ENCODE measurements at places on chromosomes 11 and 22.

DNA sequence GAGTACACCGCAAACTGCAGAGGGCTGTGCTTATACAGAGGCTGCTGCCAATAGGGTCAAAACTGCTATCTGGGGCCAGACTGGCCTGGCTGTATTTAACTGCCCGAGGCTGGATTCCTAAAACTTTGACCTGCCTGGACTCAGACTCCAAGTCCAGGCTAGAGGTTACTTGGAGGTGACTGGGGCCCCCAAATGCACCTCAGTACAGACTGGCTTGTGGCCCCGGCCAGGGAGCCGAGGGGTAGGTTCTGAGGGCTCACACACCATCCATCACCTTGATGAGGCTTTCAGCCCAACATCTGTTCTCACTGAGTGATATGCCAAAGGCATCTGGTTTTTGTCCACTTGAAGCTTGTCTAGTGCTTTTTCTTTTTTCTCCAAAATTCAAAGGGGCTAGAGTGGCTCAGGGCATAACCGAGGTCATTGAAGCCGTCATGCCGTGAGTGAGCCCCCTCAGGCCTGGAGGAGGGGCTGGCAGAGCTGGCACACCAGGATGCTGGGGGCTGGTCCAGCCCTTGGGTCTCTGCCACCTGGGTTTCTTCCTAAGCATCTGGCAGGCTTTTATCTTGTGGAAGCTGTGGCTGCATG lies 52.4 kb upstream of the TTLL12 start:
- H3K4me3 ChIP-seq = no peak overlapping the region
- H3K27me3 ChIP-seq = no peaks in the 10 kb centered on the region
- DNase-seq = no peak
- peak overlapping the region; percentile 38 for H3K27ac ChIP-seq
- H3K4me1 ChIP-seq = peaks cover 49% of the 10 kb centered on the region

DNA sequence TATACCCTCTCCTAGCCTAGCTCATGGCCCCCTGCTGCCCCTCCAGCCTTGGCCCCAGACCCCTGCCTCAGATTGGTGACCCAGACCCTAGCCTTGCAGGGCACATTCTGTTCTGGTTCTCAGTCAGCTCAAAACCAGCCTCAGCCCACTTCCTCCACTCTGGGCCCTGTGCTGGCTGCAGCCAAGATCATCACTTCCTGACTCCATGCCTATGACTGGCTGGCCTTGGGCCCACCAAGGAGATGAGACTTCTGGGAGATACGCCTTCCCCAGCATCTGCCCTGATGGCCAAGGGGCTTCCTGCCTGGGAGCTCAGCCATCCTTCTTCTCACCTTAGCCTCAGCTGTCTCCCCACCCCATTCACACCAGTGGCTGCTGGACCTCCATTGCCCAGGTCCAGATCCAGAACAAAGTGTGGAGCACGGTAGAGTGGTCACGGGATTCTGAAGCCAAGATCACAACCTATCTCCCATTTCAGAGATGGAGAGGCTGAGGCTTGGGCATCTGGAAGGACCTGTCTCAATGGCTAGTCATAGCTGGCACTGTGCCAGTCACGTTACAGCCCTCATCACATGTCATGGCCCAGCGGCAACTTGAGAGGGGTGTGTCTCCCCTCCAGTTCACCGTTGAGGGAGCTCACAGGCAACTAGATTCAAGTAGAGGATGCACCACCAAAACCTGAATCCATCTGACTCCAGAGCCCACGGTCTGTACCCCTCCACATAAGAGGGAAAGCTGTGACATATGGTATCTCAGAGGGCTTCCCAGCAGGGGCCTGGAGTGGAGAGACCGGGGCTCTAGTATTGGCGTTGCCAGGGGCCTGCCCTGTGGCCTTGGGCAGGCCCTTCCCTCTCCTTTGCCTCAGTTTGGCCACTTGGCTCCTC lies 43.0 kb upstream of the KLHL35 start:
- no peak overlapping the region for H3K27ac ChIP-seq
- no peaks in the 10 kb centered on the region for H3K4me1 ChIP-seq
- H3K4me3 ChIP-seq = no peak overlapping the region
- no peaks in the 10 kb centered on the region for H3K27me3 ChIP-seq

- DNase-seq = no peak
- H3K36me3 ChIP-seq = no peaks in the 10 kb centered on the region
- peaks cover 20% of the 10 kb centered on the region for H3K4me1 ChIP-seq
These were observed 5.9 kb downstream of the TREH start for GRCh38 chr11:118673361-118674081.

- no peak overlapping the region for H3K27ac ChIP-seq
- peaks cover 22% of the 10 kb centered on the region for H3K4me1 ChIP-seq
- no peaks in the 10 kb centered on the region for H3K36me3 ChIP-seq
- DNase-seq = no peak
- no peaks in the 10 kb centered on the region for H3K27me3 ChIP-seq
- H3K4me3 ChIP-seq = no peak overlapping the region
These were observed 37.8 kb downstream of the GALNT18 start for GRCh38 chr11:11583801-11584529.

- no peaks in the 10 kb centered on the region for H3K4me1 ChIP-seq
- no peaks in the 10 kb centered on the region for H3K27me3 ChIP-seq
- DNase-seq = no peak
These were observed 2.9 kb downstream of the GRIA4 start for GRCh38 chr11:105612771-105613170.

DNA sequence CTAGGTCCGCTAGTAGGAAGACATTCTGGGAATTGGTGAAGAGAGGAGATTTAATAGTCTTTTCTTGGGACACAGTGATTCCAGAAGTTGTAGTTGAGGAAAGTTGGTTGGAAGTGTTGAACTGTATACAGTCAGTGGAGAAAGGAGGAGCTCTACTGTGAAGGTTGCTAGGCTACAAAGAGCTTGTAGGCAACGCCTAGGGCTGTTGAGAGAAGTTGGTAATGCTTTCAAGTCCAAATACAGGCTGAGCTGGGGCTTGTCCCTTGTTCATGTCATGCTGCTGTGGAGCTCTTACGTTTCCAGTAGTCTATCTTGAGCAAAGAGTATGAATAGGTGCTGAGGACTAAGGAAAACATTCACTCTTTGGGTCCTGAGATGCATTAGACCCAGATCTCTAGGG lies 1.1 kb downstream of the TBCEL start:
- DNase-seq = no peak
- no peaks in the 10 kb centered on the region for H3K27me3 ChIP-seq
- H3K4me3 ChIP-seq = peak overlapping the region; percentile 80
- H3K4me1 ChIP-seq = no peaks in the 10 kb centered on the region

DNA sequence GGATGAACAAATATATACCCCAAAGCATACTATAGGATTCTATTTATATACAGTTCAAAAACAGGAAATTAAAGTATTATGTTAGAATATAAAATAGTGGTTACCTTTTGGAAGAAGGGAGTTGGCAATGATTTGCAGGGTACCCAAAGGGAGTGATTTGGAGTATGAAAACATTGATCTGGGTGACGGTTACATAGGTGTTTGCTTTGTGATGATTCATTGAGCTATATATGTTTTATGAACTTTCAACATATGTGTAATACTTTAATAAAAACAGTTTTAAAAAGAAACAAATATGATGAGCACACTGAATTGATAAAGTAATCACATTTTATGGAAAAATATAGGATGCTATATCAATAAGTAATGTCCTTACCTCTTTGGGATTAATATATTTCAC lies 36.0 kb downstream of the C11orf65 start:
- no peaks in the 10 kb centered on the region for H3K4me1 ChIP-seq
- no peaks in the 10 kb centered on the region for H3K27me3 ChIP-seq
- no peak for DNase-seq
- no peak overlapping the region for H3K27ac ChIP-seq

- DNase-seq = peak; percentile 94
- H3K36me3 ChIP-seq = no peaks in the 10 kb centered on the region
- H3K4me3 ChIP-seq = peak within 1 kb of the TSS; percentile 58
- peaks cover 6% of the 10 kb centered on the region for H3K4me1 ChIP-seq
These were observed at the start of gene SMTN for GRCh38 chr22:31080848-31081649. TSS of gene SMTN (plus strand) at chr22:31081318. CDS start at chr22:31083259, 1,941 bp downstream.
